ENCODE measurements at places on chromosomes 1 and 21. TPM values are rescaled to one million over a fixed set of nuclear protein-coding genes. Genes with fewer than 3 reads are reported as not detected.

DNA sequence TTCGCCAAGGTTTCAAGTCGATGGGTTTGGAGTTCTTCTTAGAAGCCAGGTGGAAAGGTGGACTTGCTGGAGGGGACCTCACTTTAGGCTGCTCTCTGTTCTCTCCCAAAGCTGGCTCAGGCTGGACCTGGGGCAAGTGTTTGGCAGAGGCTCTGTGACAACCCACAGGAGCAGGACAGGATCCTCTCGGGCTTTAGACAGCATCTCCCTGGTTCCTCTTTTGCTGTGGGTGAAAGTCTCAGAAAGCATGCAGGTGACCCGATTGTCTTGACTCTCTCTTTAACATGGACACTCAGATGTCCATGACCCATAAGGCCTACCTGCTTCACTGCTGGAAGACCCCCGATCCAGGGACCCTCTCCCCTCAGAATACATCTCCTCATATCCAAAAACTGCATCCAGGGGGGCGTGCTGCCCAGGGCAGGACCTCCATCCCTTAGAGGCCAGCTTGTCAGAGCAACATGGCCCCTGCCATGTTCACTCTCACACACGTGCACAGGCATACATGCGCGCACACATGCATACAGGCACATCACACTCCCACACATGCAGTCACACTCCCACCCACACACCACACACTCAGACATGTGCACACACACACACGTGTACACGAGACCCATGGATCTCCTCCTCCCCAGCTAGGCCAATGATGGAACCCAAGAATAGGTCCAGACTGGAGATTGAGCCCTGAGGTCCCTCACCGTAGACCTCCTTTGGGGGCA, 21.3 kb downstream of the MRPL37 start:
- H3K27ac ChIP-seq = peak overlapping the region; percentile 7
- H3K4me1 ChIP-seq = peaks cover 26% of the 10 kb centered on the region
- no peak overlapping the region for H3K4me3 ChIP-seq
- no peaks in the 10 kb centered on the region for H3K27me3 ChIP-seq
- DNase-seq = no peak

DNA sequence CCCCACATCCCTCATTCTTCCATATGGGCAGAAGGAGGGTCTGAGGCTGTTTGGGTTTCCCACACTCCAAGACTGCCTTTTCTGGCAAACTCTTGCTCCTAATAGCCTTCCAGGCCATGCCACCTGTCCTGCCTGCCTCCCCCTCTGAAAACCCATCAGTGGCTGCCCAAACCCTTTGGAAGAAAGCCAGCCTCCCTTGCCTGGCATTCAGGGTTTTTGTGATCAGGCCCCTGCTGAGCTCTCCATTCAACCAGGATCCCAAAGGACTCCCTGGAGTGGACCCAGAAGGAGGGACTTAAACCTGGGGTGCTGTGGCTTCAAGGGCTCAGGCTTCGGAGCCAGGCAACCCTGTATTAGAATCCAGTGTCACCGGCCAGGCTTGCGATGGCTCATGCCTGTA, 4.2 kb upstream of the GUCA2A start:
- no peaks in the 10 kb centered on the region for H3K27me3 ChIP-seq
- no peak overlapping the region for H3K4me3 ChIP-seq
- H3K36me3 ChIP-seq = no peaks in the 10 kb centered on the region
- H3K4me1 ChIP-seq = peaks cover 17% of the 10 kb centered on the region

- peaks cover under 1% of the 10 kb centered on the region for H3K4me1 ChIP-seq
- DNase-seq = no peak
- no peak overlapping the region for H3K27ac ChIP-seq
- no peaks in the 10 kb centered on the region for H3K27me3 ChIP-seq
- no peaks in the 10 kb centered on the region for H3K36me3 ChIP-seq
- H3K4me3 ChIP-seq = no peak overlapping the region
Measured at GRCh38 chr1:45400049-45400448, 59.8 kb upstream of the MUTYH start.

GRCh38 chr1:85216697-85217096, 15.9 kb upstream of the SYDE2 start:
- H3K27me3 ChIP-seq = no peaks in the 10 kb centered on the region
- DNase-seq = no peak
- no peak overlapping the region for H3K27ac ChIP-seq
- peaks cover 4% of the 10 kb centered on the region for H3K36me3 ChIP-seq

DNA sequence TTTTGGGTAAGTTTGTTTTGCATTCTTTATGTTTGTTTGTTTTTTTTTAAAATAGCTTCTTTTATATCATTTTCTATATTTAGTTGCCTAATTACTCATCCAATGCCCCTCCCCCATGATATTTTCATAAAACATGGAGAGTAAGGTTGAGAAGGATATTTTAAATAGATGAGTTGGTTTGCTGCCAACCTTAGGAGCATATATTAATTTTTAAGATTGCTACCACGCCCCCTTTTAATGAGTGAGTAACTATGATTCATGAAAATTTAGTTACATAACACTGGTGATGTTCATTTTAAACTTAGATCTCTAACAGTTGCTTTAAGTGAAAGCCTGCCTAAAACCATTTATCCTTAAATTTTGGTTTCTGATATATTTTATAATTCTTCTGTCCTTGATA, 18.7 kb downstream of the TMEM50A start:
- no peak for DNase-seq
- no peak overlapping the region for H3K27ac ChIP-seq
- peaks cover 17% of the 10 kb centered on the region for H3K4me1 ChIP-seq
- H3K36me3 ChIP-seq = peaks cover 53% of the 10 kb centered on the region
- H3K4me3 ChIP-seq = no peak overlapping the region

The FOXD2 gene
- total RNA-seq = 1.5 TPM

GRCh38 chr1:116277840-116278540, 95.1 kb upstream of the ATP1A1 start:
- no peaks in the 10 kb centered on the region for H3K4me1 ChIP-seq
- H3K36me3 ChIP-seq = no peaks in the 10 kb centered on the region
- H3K27ac ChIP-seq = no peak overlapping the region
- peaks cover 50% of the 10 kb centered on the region for H3K27me3 ChIP-seq
- H3K4me3 ChIP-seq = no peak overlapping the region
- DNase-seq = no peak

The LCE2A gene
- total RNA-seq = not detected

DNA sequence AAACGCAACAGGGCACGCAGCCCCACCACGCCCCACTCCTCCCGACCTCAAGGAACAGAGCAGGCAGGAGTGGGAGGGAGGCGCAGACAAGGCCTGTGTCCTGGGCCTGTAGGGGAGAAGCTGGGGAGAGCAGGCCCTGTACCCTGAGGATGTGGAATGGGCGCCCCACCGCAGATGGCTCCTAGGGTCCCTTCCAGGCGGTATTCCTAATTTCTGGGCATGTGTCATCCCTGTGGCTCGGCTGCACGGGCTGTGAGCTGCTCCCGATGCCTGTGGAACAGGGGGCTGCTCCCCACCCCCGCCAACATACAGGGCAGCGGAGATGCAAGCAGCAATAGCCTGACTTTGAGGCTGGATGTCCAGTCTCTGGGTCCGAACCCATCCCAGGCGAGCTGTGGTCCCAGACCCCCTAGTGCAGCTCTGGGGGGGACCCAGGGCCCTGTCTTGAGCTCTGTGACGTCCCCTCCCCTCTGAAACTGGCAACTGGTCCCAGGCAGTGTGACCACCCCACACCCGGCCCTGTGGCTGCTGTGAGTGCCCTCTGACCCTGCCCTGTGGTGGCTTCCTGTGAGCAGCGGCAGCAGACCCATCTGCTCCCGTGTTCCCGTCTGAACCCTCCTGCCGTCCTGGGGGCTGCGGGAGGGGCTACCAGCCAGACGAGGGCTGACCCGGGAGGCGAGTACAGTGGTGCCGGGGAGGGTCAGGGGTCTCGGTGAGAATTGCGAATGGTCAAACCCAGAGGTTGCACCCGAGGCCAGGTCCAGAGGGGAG, 13.9 kb upstream of the COL6A2 start:
- H3K36me3 ChIP-seq = peaks cover 8% of the 10 kb centered on the region
- peak; percentile 85 for DNase-seq
- peaks cover 36% of the 10 kb centered on the region for H3K4me1 ChIP-seq
- H3K27ac ChIP-seq = no peak overlapping the region
- no peaks in the 10 kb centered on the region for H3K27me3 ChIP-seq

DNA sequence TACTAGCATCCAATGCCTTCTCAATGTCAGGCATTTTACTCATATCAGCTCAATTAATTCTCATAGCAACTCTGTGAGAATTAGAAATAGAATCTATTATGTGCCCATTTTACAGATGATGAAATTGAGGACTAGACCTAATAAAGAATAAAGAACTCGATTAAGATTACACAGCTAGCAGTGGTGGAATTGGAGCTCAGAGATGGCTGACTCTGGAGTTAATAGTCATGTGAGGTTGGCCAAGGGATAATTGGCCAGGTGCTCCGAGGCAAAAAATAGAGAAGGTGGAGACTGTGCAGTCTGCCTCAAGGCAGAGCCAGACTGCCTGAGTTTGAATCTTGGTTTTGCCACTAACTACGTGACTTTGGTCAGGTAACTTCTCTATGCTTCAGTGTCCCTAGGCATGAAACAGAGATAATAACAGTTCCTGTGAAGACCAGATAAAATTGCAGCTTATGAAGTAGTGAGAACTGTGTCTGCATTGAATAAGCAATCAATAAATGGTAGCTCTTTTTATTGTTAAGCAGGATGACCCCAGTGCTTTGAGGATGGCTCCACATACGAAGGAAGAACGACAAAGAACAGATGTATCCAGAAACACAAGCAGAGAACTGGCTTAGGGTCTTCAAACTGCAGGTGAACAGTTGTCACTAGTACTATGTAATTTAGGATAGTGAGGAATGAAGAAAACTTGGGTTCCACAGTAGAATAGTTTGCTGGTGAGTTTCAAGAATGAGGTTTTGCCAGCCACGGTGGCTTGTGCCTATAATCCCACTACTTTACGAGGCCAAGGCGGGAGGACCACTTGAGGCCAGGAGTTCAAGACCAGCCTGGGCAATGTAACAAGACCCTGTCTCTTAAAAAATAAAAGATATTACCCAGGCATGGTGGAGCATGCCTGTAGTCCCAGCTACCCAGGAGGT, 6.9 kb upstream of the CCSAP start:
- peaks cover 43% of the 10 kb centered on the region for H3K27me3 ChIP-seq
- H3K36me3 ChIP-seq = peaks cover 2% of the 10 kb centered on the region
- no peak overlapping the region for H3K27ac ChIP-seq
- DNase-seq = peak; percentile 34
- H3K4me3 ChIP-seq = no peak overlapping the region

DNA sequence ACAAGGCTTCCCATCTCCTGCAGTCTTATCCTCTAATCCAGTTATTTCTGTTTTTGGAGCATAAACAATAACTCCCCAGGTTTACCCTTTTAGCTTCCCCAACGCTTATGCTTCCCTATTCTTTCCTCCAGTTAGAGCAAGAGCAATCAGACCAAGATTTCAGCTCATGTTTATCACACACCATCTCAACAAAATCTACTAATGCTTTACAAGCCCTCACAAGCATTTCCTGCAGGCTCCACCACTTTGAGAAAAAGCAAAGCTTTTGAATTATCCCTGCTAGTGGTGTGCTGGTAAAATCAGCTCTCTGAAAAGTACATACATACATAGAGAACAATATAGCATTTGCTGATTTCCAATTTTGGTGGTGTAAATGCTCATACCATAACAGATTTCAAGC, 92.9 kb downstream of the EDEM3 start:
- H3K4me3 ChIP-seq = no peak overlapping the region
- no peak for DNase-seq
- H3K36me3 ChIP-seq = no peaks in the 10 kb centered on the region
- H3K27me3 ChIP-seq = peaks cover 7% of the 10 kb centered on the region
- peaks cover 22% of the 10 kb centered on the region for H3K4me1 ChIP-seq

DNA sequence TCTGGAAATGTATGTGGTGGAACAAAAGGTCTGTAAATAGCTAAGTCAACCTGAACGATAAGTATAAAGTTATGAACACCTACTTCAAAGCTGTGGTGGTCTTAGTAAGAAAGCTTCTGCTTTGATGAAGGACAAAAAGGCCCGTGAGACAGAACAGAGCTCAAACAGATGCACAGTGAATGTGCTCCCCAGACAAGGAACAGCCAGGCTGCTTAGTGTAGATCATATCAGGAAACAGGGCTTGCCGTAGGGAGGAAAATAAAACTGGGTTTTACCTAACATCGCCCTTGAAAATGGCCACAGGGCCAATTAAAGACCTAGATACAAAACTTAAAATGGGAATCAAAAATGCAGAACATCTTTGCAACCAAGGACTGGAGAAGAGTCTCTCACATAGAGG, 40.2 kb downstream of the PRSS38 start:
- no peaks in the 10 kb centered on the region for H3K36me3 ChIP-seq
- no peak overlapping the region for H3K27ac ChIP-seq
- DNase-seq = no peak
- no peaks in the 10 kb centered on the region for H3K4me1 ChIP-seq

DNA sequence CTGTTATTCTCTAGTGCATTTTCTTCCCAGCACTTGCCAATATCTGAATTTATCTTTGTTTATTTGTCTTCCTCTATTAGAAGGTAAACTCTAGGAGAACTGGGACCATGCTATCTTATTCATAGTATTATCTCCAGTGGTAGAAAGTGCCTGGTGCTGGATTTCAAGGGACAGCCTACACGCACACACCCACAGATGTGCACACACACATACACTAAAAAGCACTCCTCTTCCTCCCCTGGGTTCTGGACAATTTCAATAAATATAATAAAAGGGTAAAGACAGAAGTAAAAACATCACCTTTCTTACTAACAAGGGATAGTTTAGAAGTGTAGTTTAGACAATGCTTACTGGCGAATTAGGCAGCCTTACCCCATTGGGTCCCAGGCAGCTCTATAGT, 28.5 kb upstream of the USP24 start:
- H3K27me3 ChIP-seq = no peaks in the 10 kb centered on the region
- H3K36me3 ChIP-seq = no peaks in the 10 kb centered on the region
- peaks cover 3% of the 10 kb centered on the region for H3K4me1 ChIP-seq
- H3K4me3 ChIP-seq = no peak overlapping the region
- no peak overlapping the region for H3K27ac ChIP-seq

The STUM gene
- total RNA-seq = 0.35 TPM

The BTBD19 gene
- 51.2 TPM for total RNA-seq

The TINAGL1 gene
- total RNA-seq = 10.0 TPM

The TEX38 gene
- total RNA-seq = not detected

DNA sequence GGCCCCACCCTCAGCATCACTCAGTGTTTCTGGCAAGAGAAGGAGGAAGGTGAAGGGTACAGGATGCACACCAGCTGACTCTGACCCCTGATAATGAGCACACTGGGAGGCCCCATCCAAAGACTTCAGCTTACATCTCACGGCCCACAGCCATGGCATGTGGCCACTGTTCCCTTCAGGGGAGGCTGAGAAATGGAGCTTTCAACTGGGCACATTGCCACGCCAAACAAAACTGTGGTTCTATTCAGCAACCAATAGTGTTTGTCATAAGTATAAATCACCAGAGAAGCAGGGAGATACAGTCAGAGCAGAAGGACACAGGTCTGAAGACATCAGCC, 12.7 kb upstream of the TRAF3IP3 start:
- peaks cover 13% of the 10 kb centered on the region for H3K27me3 ChIP-seq
- H3K4me3 ChIP-seq = no peak overlapping the region
- no peaks in the 10 kb centered on the region for H3K36me3 ChIP-seq
- H3K27ac ChIP-seq = peak overlapping the region; percentile 27

The OR2W3 gene
- 0.52 TPM for total RNA-seq

- H3K27ac ChIP-seq = no peak overlapping the region
- H3K36me3 ChIP-seq = no peaks in the 10 kb centered on the region
- H3K4me1 ChIP-seq = no peaks in the 10 kb centered on the region
Measured at GRCh38 chr1:81192647-81193642, 607.8 kb upstream of the ADGRL2 start.

The KCNJ15 gene
- total RNA-seq = 0.51 TPM

Measured in osteocyte (in vitro differentiated cells).